BJ (cell line): ENCODE measurements at places on chromosomes 2 and 18.

GRCh38 chr2:240459401-240460252 lies 24.2 kb downstream of the GPC1 start:
- DNase-seq: no peak

GRCh38 chr18:62107881-62108280 lies 79.0 kb downstream of the PIGN start:
- no peak for DNase-seq

- no peak for DNase-seq
Measured at GRCh38 chr2:100416397-100416934, 1.0 kb downstream of the CHST10 start.

GRCh38 chr2:115549611-115550130 lies 1107.2 kb downstream of the DPP10 start:
- no peak for DNase-seq

DNA sequence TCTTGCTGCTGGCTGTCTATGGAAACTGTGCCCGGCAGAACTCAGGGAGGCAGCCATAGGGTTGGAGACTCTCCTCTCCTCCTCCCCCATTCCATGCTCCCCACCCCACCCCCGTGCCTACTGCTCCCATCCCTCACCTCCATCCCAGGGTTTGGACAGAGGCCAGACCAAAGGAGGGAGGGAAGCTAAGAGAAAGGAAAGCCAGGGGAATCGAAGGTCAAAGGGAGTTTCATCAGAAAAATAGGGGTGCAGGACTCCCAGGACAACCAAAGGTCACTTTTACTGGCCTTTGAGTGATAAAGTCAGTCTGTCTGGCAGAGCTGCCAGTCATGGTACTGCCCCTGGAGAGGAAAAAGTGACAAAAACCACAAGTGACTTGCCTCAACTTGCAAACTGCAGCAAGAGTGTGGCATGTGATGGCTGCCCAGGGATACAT lies 187.3 kb upstream of the CTAGE1 start:
- no peak for DNase-seq

GRCh38 chr18:54742659-54743604 lies 85.3 kb upstream of the RAB27B start:
- peak; percentile 87 for DNase-seq

- peak; percentile 27 for DNase-seq
Measured at GRCh38 chr2:55338268-55338667, 69.2 kb upstream of the MTIF2 start.

DNA sequence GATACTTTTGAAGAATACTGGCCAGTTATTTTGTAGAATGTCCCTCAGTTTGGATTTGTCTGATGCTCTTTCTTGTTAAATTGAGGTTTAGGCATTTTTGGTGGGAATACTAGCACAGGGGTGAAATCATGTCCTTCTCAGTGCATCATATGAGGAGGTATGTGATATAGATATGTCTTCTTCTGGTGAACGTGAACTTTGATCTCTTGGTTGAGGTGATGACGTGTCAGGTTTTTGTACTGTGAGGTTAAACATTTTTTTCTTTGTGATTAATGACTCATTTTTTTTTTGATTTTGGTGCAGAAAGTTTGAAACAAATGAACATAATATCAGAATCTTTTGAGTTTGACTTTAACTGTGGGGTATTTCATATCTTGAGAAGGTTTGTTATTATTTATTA lies 11.0 kb downstream of the ZNF407 start:
- no peak for DNase-seq

GRCh38 chr2:84938194-84938879 lies 32.6 kb upstream of the KCMF1 start:
- peak; percentile 37 for DNase-seq

GRCh38 chr18:74115046-74115445 lies 32.6 kb downstream of the FBXO15 start:
- no peak for DNase-seq

- DNase-seq: no peak
Measured at GRCh38 chr2:119416299-119416923, 15.2 kb upstream of the TMEM37 start.

DNA sequence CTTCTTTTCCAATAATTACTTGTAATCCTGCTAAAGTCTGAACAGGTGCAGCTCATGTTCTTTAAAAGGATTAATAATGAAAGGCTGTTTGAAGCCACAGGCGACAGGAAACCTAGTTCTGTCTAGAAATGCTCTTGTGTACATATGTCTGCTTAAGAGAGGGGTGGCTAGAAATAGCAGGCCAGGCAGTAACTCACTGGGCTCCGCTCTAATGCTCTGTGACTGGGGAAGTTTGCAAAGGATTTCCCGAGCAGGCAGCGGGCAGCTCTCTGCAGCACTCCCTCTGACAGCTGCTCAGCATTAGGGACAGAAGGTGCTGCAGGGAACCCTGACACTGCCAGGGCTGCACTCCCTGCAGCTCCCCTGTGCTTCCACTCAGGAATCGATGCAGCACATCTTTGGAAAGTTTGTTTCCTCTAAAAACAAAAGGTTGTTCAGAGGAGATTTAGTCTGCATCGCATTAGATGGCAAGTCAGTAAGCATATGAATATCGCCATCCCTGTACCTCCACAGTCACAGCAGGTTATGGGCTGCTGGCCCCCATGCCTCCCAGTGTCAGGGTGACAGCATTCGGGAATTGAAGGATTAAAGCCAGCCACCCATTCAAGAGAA lies 33.1 kb upstream of the TTC39C start:
- no peak for DNase-seq

DNA sequence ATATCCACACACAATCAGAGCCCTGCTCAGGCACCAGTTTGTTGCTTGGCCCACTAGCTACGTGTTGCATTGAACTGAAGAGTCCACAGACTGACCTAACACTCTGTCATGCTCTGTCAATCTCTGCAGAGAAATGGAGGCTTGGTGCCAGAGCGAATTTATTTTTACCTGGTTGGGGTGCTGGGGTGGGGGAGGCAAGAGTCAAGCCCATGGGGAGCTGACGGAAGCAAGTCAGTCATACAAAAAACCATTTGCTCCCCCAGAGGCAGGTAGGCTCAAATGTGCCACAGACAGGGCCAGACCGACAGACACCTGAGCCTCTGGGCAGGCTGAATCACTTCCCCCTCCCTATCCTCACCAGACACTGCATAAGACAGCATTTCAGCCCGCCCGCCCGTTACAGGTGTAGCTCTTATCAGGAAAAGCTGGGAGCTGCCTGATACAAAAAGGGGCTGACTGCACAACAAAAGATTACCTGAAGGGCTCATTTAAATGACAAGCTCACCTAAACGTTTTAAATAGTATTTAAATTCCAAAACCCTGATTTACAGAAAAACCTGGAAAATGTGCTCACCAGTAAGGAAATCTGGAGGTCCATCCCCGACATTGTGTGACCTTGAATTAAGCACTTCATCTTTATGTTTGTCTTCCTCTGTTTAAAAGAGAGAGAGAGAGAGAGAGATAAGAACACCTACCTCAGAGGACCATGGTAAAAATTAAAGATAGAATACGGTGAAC lies 2.1 kb upstream of the PCBP1 start:
- no peak for DNase-seq

- no peak for DNase-seq
Measured at GRCh38 chr2:144518748-144519596, 947 bp downstream of the ZEB2 start.

DNA sequence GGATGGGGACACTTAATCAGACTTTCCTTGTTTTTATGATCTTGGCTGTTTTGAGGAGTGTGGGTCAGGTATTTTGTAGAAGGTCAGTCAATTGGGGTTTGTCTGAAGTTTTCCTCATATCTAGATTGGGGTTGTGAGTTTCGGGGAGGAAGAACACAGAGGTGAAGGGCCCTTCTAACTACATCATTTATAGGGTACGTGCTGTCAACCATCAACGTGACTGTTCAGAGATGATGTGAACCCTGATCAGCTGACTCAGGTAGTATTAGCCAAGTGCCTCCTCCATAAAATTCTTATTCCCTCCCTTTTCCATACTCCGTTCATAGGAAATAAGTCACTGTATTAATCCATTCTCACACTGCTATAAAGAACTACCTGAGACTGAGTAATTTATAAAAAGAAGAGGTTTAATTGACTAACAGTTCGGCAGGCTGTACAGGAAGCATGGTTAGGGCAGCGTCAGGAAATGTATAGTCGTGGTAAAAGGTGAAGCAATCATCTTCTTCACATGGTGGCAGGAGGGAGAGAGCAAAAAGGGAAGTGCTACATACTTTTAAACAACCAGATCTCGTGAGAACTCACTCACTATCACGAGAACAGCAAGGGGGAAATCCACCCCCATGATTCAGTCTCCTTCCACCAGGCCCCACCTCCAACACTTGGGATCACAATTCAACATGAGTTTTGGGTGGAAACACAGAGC lies 547.1 kb upstream of the LINC00305 start:
- no peak for DNase-seq

GRCh38 chr18:57585421-57585820 lies 1.1 kb downstream of the FECH start:
- DNase-seq: no peak

DNA sequence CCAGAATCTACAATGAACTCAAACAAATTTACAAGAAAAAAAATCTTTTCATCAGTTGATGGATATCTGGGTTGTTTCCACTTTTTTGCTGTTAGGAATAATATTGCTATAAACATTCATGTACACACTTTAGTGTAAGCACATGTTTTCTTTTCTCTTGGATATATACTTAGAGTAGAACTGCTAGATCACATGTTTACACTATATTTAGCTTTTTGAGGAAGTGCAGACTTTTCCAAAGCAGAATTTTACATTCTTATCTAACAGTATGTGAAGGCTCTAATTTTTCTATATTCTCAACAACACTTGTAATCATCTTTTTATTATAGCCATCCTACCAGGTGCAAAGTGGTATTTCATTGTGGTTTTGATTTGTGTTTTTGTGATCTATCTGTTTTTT lies 103.6 kb upstream of the RMP24 start:
- DNase-seq: no peak
